ENCODE measurements at places on chromosomes 12 and 14.

DNA sequence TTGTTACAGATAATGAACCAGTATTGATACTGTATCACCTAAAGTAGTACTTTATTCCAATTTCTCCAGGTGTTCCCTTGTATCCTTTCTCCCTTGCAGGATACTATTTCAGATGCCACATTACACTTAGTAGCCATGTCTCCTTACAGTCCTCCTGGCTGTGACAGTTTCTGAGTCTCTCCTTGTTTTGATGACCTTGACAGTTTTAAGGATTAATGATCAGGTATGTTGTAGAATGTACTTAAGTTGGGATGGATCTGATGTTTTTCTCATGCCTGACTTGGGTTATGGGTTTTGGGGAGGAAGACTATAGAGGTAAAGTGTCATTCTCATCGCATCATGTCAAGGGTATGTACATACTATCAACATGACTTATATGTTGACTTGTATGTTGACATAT is 193.6 kb downstream of the ADGRD1 start:
- DNase-seq: no peak

GRCh38 chr14:101558739-101559240 is 2.5 kb upstream of the DIO3 start:
- no peak for DNase-seq

GRCh38 chr14:69262516-69262915 is 2.6 kb downstream of the GALNT16 start:
- no peak for DNase-seq

GRCh38 chr14:103548463-103549351 is 13.8 kb downstream of the BAG5 start:
- no peak for DNase-seq

GRCh38 chr14:102164241-102164641 is 24.5 kb downstream of the WDR20 start:
- DNase-seq: no peak

Data from HuH-7.5 (cell line).